ENCODE measurements at places on chromosomes 1 and 21.

DNA sequence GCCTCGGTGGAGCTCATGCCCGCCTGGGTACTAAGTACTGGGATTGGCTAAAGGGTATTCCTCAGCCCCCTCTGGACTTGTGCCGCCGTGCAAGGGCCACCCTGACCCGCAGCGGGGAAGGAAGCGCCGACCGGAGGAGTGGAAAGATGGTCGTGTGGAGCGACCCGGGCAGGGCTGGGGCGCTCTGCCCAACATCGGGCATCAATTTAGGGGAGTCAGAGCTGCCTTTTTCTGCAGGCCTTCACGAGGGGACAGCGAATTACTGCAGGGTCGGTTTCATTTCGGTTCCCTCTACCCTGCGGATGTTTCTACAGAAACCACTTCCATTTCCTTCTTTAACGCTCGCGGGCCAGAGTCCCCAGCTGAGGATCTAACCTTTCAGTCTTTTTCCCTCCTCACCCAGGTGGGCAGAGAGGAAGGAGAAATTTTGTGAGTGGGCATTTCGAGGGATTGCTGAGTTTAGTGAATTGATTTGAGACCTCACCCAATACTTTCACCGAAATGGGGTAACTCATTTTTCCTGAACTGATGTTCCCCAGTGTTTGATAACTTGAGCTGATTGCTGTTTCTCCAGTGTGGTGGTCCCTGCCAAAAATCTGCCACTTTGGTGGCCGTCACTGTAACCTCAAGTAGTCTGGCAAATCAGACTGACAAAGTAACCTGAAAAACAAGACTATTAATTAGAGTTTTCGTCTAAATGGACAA is 1.1 kb downstream of the TOR1AIP1 start:
- DNase-seq = peak; percentile 63

GRCh38 chr1:150429805-150430204 is 57.4 kb upstream of the TARS2 start:
- DNase-seq = peak; percentile 24

DNA sequence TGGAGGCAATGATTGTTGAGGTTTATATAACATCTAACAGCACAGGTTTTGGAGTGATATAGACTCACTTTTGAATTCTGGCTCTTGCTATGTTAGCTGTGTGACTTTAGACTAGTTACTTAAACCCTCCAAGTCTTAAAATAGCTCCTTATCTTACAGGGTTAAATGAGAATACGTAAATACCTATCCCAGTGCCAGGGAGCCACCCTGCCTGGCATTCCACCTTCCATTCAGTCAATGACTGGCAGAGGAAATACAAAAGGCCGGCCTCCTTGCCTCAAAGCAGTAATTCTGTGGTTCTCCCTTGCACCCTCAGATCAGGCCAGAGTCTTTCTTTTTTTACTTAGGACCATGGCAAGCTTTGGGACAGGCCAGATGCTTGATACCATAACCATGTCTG is 31.8 kb downstream of the DBT start:
- DNase-seq = no peak

- DNase-seq = no peak
These were observed 63.7 kb downstream of the CNST start for GRCh38 chr1:246629976-246630375.

- DNase-seq = no peak
These were observed 370.1 kb downstream of the PTBP2 start for GRCh38 chr1:97091679-97092078.

DNA sequence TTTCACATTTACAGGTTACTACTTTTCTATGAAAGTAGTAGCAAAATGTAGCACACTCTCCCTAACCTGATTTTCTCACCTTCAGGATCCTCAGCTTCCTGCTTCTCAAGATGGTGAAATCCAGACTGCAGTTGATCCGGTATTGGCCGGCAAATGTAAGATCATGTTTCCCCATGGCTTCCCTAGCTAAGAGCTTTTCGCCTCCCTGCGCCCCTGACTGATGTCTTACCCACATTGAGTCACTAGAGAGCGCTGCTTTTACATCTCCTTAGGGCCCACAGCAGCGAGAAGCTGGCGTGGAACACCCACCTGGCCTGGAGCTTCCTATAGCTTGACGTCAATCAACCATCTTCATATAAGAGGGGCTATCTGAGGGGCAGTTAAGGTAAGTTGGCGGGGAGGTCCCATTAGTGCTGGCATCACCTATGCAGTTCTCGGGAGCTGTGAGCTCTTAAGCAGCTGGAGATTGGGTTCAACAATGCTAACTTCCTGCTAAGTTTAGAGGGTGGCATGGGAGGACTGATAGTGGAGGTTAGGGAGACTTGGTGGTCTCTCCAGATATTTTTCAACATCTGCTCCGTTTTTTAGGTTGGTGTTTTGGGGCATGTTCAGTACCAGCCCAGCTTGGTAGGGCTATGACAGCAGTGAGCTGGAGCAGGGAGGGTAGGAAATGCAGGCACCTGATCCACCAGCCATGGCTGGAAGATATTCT is 5.5 kb downstream of the PTPN7 start:
- DNase-seq = peak; percentile 58

- DNase-seq = no peak
These were observed 174.7 kb downstream of the ADGRL4 start for GRCh38 chr1:78831731-78832360.

DNA sequence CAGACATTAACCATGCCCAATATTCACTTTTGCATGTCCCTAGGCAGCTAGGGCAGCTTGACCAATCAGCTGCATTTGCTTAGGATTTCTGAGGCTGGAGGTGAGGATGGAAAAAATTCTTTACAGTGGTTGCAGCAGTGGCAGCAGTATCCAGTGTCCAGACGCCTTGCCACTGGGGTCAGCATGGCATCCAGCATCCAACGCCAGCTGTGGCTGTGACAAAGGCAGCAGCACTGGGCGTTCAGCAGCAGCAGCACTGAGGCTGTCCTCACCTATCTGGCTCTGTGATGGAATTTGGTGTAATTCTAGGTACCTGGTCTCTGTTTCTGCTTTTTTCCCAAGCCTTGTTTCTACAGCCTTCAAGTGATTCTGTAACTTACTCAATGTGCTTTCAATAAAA is 15.5 kb downstream of the RHBDL2 start:
- no peak for DNase-seq

DNA sequence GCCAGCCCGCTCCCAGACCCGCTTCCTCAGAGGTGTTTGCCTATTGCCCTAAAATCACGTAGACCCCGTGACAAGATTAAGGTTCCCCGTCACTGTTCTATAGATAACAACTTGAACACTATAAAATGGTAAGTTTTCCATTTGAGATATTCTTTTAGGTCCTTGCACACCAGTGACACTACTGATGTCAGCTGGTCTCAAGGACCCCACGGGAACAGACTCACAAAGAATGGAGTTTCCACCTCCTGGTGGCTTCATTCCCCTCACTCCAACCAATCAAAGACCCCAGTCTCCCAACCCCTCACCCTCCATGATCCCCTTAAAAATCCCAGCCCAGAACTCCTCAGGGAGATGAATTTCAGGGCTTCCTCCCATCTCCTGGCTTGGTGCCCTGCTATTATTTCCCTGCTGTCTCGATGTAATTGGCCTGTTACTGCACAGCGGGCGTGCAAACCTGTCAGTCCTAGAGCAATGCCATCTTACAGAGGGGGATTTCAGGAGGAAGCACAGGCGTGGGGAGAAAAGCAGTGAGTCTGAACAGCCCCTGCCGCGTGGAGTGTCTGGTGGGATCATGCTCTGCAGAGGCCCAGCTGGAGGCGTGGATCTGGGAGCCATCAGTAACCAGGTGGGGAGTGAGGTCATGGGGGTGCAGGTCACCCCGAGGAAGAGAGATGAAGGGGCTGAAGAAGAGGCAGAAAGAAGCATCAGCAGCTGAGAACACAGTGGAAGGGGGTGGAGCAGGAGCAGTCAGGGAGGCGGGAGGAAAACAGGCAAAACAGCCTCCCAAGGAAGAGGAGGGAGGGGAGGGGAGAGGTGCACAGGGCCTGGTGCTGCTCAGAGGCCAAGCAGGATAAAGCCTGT is 35.1 kb upstream of the LBR start:
- DNase-seq = no peak

Data from RPMI8226 (cell line).